ENCODE measurements at places on chromosomes 5 and 9.
A peak's percentile ranks its signal among the peaks of the same experiment; 100 is the strongest.

GRCh38 chr5:170863646-170864045 lies 1.8 kb downstream of the RANBP17 start:
- DNase-seq = no peak

- DNase-seq = peak; percentile 51
Measured at GRCh38 chr5:75681125-75681830, 36.0 kb downstream of the POC5 start.

DNA sequence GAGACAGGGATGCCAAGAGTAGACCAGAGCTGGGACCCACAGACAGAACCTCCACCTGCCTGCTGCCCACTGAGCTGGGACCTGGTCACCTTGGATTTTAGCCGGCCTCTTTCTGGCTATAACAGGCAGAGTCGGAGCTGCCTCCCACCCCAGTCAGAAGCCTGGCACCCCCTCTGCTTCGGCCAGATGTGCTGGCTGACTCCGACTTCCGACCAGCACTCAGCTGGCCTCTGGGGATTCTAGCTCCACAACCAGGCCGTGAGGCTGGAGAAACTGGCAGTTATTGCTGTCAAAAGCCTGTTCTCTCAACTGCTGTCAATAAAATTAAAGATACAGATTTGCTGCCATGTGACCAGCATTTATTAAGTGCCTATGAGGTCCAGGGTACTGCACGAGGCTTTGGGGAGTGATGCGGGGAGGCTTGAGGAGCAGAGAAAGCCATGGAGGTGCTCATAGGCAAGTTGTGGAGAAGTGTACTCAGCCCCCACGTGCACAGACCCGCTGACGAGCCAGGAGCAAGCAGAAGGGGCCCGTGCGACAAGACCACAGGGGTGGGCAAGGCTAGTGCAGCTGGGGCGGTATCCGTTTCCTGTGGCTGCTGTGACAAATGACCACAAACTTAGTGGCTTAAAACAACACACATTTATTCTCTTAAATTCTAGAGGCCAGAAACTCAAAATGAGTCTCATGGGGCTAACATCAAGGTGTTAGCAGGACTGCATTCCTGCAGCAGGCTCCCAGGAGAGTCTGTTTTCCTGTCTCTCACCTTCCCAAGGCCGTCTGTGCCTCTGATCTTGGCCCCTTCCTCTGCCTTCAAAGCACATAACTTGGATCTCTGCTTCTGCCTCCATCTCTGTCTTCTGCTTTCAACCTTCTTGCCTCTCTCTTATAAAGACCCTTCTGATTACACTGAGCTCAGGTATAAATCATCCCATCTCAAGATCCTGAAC lies 13.1 kb downstream of the GFI1B start:
- DNase-seq = no peak

DNA sequence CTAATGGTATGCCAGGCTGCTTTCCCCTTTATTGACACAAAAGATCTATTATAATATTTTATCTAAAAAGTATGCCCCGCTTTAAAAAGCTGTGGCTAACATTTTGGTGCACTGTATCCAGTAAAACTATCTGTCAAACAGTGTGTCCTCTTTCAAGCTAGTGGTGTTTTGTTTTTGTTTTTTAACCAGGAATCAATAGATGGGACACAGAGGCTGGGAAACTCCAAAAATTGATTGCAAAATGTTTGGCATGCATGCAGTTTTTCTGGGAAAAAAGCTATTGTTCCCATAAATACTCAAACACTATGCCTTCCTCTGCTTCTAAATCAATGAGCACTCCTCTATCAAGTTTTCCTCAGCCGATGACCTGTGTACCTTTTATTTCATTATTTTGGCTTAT lies 34.3 kb upstream of the PDZD2 start:
- DNase-seq = no peak

DNA sequence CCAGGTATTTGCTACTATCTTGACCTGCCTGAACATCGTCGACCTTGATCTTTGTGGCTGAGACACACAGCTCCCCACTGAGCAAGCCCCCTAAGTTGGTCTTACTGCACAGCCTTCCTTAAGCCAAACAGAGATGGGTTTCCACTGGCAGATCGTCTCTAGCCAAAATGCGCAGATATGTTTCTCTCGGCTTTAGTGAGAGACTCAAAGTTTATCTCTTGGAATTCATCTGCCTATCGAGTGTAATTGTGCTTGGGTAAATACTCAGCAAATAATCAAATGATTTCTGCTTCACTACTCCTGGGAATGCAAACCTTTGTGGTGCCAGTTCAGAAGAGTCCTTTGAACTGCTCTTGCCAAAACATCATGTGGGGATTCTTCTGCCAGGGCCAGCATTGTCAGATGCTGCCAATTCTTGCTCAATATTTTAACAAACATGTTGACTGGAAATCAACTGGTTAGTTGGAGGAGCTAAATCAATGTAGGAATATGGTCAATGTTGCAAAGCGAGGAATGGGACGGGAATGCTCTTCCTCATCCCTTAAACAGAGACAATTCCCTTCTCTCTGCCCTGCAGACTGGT lies 141.2 kb upstream of the SLC28A3 start:
- DNase-seq = no peak

- DNase-seq = no peak
Measured at GRCh38 chr5:112958093-112959088, 18.2 kb upstream of the DCP2 start.

DNA sequence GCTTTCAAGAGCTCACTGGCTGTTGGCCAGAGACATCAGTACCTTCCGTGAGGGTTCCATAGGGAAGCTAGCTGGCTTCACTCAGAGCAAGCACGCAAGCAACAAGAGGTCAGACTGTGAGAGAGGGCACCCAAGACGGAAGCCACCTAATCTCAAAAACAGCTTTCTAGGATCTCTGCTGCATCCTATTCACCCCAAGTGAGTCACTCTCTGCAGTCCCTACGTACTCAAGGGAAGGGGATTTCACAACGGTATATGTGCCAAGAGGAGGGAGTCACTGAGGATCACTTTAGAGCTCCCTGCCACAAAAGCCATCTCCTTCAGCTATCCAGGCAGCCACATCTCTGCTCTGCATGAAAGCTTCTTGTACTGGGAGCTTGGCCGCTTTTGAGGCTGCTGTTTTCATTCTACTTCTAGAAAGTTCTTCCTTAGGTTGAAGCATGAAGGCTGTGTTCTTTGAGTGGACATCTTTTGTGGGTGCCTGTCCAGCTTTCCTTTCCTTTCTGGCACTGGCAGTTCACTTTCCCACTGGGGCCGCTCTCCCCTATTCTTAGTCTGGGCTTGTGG lies 249.5 kb downstream of the MAN2A1 start:
- no peak for DNase-seq

- no peak for DNase-seq
Measured at GRCh38 chr9:129280236-129280622, 102.2 kb upstream of the IER5L start.

GRCh38 chr9:88775037-88775471 lies 216.2 kb upstream of the S1PR3 start:
- DNase-seq = no peak
